Hair follicle dermal papilla cell (primary cell): ENCODE measurements at places on chromosomes 12 and 14. TPM values are rescaled to one million over a fixed set of nuclear protein-coding genes. Genes with fewer than 3 reads are reported as not detected.

DHRS2 gene
- not detected in 2 replicates for total RNA-seq

ASB2 gene
- total RNA-seq, result 0.16 TPM in 1 of 2 replicates, not detected in the other

KCNJ8 gene
- total RNA-seq, result 2.3 and 3.4 TPM in 2 replicates

ANG gene
- 8.4 and 9.5 TPM in 2 replicates for total RNA-seq

SOAT2 gene
- 0.49 TPM in 1 of 2 replicates, not detected in the other for total RNA-seq

TRIM9 gene
- 0.97 and 1.8 TPM in 2 replicates for total RNA-seq

ARHGAP9 gene
- 0.16 and 0.24 TPM in 2 replicates for total RNA-seq

NR1H4 gene
- total RNA-seq, result not detected in 2 replicates

IAPP gene
- not detected in 2 replicates for total RNA-seq

CSRP2 gene
- total RNA-seq, result 16.7 and 26.2 TPM in 2 replicates
